A549 (cell line): ENCODE measurements at places on chromosomes 6 and 20. TPM values are rescaled to one million over a fixed set of nuclear protein-coding genes. Genes with fewer than 3 reads are reported as not detected.

The NKX2-4 gene
- polyA plus RNA-seq: not detected in 3 replicates

GRCh38 chr6:42711930-42712329 lies 10.5 kb downstream of the PRPH2 start:
- no peak for DNase-seq

- peak; percentile 42 for DNase-seq
Observed at GRCh38 chr6:18034798-18035202, 47.4 kb upstream of the KIF13A start.

The PXDC1 gene
- polyA plus RNA-seq: 6.6 to 8.0 TPM (median 7.1 TPM) in 3 replicates

DNA sequence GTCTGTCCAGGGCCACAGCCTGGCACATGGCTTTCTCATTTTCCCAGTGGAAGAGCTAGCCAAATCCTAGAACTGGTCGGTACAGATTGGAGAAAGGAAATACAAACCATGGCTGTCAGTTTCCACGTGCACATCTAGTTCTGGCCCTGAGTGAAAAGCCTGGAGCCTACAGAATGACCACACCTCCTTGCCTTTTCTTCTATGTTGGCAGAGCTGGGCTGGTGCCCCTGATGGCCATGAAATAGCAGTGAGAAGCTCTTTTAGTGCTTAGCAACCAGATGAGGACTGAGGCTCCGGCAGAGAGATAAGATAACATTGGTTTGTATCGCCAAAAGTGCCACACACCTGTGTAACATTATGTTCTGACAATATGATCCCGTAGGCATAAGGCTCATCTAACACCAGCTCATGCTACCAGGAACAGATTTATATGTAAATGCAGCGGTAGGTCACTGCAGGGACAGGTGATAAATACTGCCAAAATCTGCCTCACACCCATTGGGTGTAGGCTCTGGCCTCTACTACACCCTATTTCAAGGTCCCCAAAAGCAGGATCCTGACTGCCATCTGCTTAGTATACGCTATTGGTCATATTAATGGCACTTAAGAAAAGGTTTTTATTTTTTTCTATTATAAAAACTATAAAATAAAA lies 39.9 kb upstream of the TBC1D7 start:
- no peak for DNase-seq

The RBPJL gene
- not detected in 3 replicates for polyA plus RNA-seq

DNA sequence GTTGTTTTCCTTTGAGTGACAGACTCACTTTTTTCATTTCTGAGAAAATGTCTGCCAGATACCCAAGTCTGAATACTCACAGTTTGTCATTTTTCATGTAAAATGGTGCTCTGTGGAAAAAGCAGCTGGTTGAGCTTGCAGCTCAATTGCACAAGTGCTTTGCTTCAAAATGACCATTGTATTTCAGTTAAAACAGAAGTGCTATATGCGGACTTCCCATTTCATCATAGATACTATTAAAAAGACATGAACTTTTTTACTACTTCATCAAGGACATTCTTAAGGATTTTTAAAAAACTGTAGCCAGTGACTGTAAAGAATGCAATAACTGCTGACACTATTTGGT lies 61.5 kb downstream of the KCNS1 start:
- DNase-seq: no peak

The KIF25 gene
- 0.06 to 0.49 TPM (median 0.15 TPM) in 3 replicates for polyA plus RNA-seq

The TMEM170B gene
- polyA plus RNA-seq: 2.0 to 2.5 TPM (median 2.0 TPM) in 3 replicates

DNA sequence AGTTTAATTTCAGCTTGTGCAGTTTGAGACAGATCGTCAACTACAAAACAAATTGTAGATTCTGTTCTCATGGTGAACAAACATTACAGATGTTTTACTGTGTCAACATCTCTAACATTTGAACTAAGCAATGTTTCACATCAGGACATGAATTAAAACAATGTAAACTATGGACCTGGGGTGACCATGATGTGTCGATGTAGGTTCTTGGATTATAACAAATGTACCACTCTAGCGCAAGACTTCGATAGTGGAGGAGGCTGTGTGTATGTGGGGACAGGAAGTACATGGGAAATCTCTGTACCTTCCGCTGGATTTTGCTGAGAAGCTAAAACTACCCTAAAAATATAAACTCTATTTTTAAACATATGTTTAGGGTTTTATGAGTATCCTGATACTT lies 17.1 kb downstream of the HIVEP2 start:
- no peak for DNase-seq

DNA sequence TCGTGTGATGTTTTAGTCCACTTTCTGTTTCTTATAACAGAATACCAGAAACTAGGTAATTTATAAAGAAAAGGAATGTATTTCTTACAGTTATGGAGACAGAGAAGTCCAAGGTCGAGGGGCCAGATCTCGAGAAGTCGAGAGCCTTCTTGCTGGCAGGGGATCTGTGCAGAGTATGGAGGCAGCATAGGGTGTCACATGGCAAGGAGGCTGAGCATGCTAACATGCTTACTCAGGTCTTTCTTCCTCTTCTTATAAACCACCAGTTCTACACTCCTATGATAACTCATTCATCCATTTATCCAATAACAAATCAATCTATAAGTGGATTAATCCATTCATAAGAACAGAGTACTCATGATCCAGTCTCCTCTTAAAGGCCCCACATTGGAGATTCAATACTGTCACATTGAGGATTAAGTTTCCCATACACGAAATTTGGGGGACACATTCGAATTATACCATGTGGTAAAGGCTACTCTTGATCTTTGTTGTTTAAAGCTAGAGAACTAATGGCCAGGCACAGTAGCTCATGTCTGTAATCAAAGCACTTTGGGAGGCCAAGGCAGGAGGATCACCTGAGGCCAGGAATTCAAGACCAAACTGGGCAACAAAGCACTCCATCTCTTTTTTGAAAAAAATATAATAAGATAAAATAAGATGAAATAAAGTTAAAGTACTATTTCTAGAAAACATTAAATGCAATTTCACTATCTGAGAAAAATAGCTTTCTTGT lies 2.1 kb downstream of the GOPC start:
- no peak for DNase-seq

The GMNN gene
- polyA plus RNA-seq: 56.8 to 59.4 TPM (median 59.2 TPM) in 3 replicates

DNA sequence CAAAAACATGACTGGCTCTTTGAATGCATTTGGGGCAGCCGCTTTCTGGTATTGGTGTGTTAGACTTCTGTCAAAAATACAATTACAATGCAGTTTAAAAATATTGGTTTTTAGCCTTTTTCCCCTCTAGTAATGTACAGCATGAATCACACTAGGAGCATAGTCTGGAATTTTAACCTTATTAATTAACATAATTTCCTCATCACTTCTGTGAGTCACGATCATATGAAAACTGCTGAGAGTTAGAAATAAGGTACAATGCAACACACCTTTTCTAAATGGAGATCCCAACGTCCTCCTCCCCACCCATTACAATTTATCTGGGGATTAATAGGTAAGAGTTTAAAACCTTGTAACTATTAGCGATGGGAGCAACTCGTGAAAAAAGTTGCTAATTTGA lies 297.1 kb upstream of the RIMS1 start:
- no peak for DNase-seq

- no peak for DNase-seq
Observed at GRCh38 chr6:92779746-92780145, 639.6 kb downstream of the EPHA7 start.

GRCh38 chr6:157978021-157978783 lies 3.5 kb upstream of the SYNJ2 start:
- DNase-seq: no peak

- DNase-seq: no peak
Observed at GRCh38 chr20:41119614-41120561, 17.5 kb upstream of the PLCG1 start.
